Fibroblast of the aortic adventitia (primary cell): ENCODE measurements at places on chromosomes 12 and 14.

DNA sequence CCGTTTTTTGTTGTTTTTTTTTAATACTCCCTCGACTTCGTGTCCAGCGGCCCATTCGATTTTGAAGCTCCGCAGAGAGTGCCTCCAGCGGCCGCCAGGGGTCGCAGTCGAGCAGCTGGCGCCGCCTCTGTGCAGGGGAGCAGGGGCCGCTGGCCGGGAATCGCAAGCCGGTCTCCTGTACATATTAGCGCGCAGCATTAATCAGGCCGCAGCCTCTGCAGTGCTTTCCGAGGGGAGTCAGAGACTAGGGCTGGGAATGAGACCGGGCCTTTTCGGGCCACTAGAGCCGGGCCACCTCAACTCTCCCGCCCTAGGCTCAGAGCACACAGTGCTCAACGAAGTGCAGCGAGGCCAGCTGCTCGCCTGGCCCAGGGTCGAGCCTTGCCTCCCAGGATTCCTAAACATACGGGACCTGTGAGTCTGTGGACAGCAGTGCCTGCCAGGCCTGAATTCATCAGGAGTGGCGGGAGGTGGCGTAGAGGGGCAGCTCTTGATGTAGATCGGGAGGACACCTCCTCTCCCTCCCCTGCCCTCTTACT, 81.8 kb downstream of the EMP1 start:
- DNase-seq = peak; percentile 66

DNA sequence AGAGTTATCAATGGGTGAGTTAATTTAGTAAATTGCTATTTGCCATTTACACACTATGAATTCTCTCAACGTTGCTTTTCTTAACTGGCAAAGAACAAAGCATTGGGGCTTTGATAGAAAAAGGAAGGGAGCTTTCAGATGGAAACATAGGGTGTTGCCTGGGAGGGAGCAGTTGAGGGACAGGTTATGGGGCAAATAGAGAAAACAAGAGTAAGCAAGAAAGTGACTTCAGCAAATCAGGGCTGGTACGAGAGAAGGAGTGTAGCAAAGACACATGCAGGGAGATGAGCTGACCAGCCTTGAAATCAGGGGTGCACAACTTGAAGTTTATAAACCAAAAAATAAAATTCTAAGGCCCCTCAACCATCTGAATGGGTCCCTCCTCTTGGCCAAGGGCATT, 15.7 kb downstream of the ESR2 start:
- no peak for DNase-seq

DNA sequence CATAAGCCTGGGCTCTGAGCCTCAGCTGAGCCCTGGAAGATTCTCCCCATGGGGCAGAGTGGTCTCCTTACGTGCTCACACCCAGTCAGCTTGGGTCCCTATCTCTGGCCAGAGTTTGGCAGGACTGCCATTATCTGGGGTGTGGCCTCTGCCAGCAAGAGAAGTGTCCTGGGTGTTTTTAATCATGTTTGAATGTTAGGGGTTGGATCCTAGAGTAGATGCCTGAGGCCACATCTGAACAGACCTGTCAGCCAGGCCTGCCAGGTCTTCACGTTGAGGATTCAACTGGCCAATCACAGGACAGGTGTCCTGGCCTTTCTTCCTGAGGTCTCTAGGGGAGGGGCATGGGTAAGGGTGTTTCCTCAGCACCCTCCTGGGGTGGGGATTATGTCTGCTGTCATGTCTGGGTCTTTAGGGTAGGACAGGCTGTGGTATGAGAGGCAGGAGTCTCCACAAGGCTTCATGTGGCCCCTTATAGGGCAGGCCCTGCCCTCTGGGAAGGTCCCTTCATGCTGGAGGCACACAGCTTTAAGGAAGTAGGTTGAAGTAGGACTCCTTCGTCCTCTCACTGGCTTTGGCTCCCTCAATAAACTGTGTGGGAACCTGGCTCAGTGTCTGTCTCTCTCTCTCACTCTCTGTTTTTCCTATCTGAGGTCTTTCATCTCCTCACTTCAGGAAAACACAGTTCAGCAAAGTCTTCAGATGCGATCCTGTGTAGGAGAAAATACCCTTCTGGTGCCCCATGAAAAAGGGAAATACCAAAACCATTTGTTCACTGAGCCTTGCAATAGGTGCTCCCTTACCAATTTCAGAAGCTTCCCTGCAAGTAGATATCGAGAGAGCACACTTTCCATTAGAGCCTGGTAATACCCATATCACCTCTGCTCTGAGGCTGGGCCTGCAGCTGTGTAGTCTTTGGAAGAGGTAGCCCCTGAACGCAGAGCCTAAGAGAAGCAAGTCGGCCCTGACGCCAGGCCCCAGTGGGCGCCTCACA, 6.7 kb upstream of the FITM1 start:
- no peak for DNase-seq

DNA sequence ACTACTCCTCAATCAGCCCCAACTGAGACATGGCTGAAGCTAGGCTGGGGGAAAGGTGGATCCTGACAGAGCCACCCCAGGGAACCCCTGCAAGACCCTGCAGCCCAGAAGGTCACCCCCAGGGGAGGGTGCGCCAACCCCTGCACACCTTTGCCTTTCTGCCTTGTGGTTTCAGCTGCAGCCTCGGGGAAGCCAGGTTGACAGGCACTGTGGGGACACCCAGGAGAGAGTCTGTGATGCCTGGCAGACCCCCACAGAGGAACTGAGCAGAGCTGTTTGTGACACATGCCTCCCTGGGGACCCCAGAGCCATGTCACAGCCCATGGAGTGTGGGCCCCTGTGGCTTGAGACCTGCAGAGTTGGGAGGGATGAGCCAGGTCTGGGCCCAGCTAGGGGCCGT, 11.8 kb upstream of the HHIPL1 start:
- DNase-seq = no peak

DNA sequence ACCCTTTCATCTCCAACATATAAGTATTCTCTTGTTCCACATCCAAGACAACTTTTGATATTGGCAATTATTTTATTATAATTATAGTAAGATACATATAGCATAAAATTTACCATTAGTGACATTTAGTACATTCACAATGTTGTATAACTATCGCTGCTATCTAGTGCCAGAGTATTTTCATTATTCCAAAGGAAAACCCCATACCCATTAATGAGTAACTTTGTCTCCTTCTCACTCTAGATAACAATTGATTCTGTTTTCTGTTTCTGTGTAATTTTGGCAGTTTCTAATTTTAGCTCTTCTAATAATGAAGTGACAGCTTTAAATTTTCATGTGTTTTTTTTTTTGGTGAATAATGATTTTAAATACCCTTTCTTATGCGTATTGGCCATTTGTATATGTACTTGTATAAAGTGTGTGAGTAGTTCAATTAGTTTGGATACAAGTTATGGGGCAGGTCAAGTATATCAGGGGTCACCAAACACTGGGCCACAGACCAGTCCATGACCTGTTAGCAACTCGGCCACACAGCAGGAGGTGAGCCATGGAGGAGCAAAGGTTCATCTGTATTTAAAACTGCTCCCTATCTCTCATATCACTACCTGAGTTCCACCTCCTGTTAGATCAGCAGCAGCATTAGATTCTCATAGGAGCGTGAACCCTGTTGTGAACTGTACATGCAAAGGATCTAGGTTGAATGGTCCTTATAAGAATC, 97.2 kb upstream of the SYT1 start:
- DNase-seq = no peak

GRCh38 chr14:55921511-55921910, 196.7 kb upstream of the PELI2 start:
- no peak for DNase-seq

GRCh38 chr12:101828463-101829196, 2.1 kb downstream of the GNPTAB start:
- no peak for DNase-seq

DNA sequence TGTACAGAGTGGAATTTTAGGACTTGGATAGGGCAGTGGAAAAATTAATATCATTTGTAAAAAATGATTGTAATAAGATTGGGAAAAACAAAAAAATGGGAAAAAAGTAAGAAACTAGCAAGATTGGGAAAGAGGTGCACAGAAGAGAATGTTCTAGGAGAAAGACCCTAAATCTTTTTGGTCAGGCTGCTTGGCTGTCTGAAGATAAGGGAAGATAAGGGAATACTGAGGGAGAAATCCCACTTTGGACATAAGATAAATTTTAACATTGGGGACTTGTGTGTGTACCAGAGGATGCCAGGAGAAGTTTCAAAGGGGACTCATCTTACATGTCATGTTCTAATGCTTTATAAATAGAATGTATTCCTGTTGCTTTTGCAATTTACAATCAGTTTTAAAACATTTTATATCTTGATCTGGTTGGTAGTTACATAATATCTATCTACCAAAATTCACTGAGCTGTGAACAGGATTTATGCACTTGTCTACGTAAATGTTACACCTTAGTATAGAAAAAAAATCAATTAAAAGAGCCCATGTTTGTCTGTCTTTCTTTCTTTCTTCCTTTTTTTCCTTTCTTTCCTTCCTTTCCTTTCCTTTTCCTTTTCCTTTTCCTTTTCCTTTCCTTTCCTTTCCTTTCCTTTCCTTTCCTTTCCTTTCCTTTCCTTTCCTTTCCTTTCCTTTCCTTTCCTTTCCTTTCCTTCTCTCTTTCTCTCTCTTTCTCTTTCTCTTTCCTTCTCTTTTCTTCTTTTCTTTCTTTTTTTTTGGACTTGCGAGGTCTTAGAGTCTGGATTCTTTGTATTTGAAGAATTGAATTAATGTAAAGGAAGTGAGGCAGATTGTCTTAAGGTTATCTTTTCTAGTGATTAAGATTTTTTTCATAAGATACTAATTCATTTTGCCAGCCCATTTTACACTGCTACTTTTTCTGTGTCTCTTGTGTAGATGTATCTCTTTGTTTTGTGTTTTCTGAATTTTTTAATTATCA, 66.1 kb downstream of the KTN1 start:
- no peak for DNase-seq

DNA sequence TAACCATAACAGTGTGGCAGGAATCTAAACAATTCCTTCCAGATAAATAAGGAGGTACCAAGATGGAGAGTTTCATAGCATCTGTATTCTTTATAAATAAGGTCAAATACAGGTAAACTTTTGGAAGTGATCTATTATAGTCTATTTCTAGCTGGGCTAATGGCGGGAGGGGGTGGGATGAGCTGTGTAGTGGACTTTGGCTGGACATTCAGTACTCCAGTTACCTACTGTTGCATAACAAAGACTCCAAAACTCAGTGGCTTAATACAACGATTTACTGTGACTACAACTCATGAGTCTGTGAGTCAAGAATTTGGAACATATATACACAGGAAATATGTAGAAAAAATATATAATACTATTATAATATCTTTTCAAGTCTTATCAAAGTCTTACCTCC, 496.1 kb downstream of the BCL11B start:
- DNase-seq = no peak

GRCh38 chr14:102451064-102451352, 58.6 kb downstream of the ANKRD9 start:
- DNase-seq = no peak

DNA sequence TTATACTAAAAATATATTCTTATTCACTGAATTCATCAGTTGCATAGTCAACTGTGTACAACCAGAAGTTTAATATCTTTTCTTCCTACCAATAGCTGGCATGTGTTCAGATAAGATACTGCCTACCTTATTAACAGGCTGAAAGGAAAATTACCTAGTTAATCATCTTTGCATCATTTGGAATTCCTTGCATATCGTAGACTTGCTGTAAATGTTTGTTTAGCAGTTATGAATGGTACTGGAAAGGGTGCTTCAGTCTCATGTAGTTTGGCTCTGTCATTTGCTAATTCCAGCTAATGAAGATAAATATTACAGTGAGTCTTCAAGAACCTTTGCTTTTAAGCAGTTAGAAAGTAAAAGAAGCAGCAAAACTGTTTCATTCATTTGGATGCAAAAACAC, 84.4 kb downstream of the PPHLN1 start:
- DNase-seq = no peak

- no peak for DNase-seq
Observed at GRCh38 chr14:88069677-88070076, 64.7 kb downstream of the GPR65 start.

- no peak for DNase-seq
Observed at GRCh38 chr14:37254411-37254947, 56.7 kb downstream of the MIPOL1 start.

DNA sequence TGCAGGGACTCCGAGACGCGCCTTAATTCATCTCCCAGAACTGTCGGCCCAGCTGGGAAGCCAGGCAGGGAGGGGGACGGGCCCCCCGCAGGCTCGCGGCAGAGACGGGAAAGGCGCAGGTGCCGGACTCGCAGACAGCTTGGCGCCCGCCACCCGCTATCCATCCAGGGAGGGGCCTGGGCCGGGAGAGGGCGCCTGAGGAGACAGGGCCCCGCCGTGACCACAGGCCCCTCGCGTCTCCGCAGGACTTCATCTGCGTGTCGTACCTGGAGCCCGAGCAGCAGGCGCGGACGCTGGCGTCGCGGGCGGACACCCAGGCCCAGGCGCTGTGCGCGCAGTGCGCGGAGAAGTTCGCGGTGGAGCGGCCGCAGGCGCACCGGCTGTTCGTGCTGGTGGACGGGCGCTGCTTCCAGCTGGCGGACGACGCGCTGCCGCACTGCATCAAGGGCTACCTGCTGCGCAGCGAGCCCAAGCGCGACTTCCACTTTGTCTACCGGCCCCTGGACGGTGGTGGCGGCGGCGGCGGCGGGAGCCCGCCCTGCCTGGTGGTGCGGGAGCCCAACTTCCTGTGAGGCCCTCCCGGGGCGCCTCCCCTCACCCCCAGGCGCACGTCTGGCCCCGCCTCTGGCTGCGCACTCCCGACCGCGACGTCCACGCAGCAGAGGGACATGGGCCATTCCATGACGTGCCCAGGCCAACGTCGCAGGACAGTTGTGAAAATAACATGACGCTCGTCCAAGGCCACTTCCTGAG, 60.6 kb downstream of the LGMN start:
- no peak for DNase-seq

GRCh38 chr14:30957813-30958370, 67.6 kb upstream of the AP4S1 start:
- no peak for DNase-seq

DNA sequence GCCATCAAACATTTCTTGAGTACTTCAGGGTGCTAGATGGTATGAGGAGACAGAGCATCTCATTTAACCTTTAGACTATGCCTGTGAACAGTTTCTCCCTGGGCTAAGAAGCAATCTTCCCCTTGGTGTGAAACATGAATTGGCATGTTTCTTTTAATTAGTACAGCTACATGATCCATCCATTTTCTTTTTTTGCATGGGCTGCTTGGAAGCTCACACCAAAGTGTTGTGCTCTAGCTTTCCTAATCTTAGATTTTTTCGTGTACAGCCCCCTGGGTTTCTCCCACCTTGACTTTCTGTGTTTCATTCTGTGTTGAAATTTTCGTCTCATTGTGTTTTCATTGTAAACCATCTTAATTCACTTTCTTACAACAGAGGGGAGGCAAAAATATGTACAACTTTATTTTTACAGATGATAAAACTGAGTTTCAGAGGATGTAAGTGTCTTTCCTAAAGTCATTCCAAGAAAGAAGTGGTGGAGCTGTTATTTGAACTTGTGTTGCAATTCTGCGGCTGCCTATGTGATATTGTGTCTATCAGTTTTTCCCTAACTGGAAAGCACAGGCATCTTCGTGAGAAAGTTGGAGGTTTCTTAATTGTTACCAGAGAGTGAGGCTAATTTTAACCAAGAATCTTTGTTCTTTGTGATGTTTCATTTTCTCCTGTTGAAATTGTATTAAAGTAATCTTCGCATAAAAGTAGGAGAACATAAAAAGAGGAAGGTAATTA, 64.5 kb downstream of the DAAM1 start:
- DNase-seq = peak; percentile 82

- DNase-seq = no peak
Observed at GRCh38 chr12:31231611-31232360, 94.2 kb downstream of the SINHCAF start.
